ENCODE measurements at places on chromosomes 11 and 22.

- no peak for DNase-seq
Observed at GRCh38 chr11:33790040-33790439, 15.7 kb upstream of the FBXO3 start.

- no peak for DNase-seq
Observed at GRCh38 chr11:47389577-47390421, 11.5 kb upstream of the SPI1 start.

DNA sequence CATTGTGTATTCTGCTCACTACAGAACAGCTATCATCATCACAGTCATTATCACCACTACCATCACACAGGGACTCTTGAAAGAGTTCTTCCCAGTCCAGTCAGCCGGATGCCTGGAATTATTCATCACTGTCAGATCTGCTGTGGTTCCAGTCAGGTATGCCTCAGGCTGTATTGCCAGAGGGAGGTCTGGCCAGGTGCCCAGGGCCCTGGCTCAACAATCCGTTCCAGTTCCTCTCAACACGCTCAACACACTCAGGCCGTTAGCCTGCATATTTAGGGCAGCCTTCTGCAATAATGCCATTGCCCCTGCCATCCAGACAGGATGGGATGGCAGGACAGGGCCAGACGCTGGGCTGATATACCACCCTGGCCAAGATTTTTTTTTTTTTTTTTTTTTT, 28.6 kb upstream of the RASL10A start:
- DNase-seq = peak; percentile 79

- no peak for DNase-seq
Observed at GRCh38 chr11:72589802-72590761, 84.1 kb downstream of the PDE2A start.

DNA sequence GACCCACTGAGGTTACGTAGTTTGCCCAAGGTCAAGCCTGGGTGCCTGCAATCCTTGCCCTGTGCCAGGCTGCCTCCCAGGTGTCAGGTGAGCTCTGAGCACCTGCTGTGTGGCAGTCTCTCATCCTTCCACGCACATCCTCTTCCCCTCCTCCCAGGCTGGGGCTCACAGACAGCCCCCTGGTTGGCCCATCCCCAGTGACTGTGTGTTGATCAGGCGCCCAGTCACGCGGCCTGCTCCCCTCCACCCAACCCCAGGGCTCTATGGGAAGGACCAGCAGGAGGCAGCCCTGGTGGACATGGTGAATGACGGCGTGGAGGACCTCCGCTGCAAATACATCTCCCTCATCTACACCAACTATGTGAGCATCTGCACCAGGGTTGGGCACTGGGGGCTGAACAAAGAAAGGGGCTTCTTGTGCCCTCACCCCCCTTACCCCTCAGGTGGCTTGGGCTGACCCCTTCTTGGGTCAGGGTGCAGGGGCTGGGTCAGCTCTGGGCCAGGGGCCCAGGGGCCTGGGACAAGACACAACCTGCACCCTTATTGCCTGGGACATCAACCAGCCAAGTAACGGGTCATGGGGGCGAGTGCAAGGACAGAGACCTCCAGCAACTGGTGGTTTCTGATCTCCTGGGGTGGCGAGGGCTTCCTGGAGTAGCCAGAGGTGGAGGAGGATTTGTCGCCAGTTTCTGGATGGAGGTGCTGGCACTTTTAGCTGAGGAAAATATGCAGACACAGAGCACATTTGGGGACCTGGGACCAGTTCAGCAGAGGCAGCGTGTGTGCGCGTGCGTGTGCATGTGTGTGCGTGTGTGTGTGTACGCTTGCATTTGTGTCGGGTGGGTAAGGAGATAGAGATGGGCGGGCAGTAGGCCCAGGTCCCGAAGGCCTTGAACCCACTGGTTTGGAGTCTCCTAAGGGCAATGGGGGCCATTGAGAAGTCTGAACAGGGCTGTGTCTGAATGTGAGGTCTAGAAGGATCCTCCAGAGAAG, 1.6 kb downstream of the GSTP1 start:
- no peak for DNase-seq

DNA sequence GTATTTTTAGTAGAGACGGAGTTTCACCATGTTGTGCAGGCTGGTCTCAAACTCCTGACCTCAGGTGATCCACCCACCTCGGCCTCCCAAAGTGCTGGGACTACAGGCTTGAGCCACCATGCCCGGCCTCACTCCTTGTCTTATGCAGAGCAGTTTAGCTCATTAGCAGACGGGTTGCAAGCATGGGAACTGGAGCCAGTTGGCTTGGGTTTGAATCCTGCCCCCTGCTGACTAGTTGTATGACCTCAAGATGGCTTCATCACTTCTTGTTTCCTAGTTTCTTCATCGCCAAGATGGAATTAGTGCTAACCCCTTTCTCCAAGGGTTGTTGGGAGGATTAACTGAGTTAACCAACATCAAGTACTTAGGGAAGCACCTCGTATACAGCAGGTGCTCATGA, 23.4 kb upstream of the RASD2 start:
- no peak for DNase-seq

GRCh38 chr11:29755474-29755873, 261.4 kb downstream of the KCNA4 start:
- no peak for DNase-seq

GRCh38 chr11:35838071-35838470, 105.8 kb upstream of the LDLRAD3 start:
- no peak for DNase-seq

- DNase-seq = peak; percentile 77
Observed at GRCh38 chr11:68120273-68121066, 718 bp downstream of the CHKA start.

GRCh38 chr11:34513682-34514449, at the start of gene ELF5:
Gene ELF5, minus strand, starts transcription at chr11:34513794. Its CDS starts 8,045 bp downstream, at chr11:34505749.
- DNase-seq = no peak

DNA sequence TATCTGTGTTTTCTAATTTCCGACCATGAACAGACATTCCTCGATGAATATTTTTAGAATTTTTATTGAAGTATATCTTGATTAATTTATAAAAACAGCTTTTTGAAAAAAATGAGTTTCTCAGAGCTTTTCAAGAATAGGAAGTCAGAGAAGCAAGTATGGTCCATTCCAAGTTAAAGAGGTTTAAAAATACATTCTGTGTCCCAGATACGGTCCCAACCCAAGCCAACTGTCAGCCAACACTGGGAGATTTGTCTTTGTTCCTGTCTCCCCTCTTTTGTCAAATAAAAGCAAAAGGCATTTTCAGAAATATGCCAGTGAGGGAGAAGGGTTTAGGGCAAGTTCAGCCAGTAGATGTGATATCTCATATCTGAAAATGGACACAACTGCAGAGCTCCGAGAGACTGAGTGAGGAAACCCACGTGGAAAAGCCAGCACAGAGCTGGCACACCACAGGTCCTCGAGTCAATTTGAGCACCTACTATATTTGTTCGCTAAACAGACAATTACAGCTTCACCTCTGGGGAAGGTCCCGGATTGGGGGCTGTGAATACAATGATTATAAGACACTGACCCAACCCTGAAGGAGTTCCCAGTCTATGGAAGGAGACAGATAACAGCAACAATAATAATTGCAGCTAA, 59.8 kb downstream of the C11orf91 start:
- DNase-seq = no peak

GRCh38 chr11:60168306-60168705, 14.6 kb downstream of the MS4A6A start:
- no peak for DNase-seq

GRCh38 chr22:47022475-47022874, 260.0 kb downstream of the TBC1D22A start:
- no peak for DNase-seq

GRCh38 chr11:6388748-6389147, 1.5 kb upstream of the SMPD1 start:
- DNase-seq = no peak

GRCh38 chr22:21755851-21756284, 20.3 kb upstream of the YPEL1 start:
- DNase-seq = no peak

DNA sequence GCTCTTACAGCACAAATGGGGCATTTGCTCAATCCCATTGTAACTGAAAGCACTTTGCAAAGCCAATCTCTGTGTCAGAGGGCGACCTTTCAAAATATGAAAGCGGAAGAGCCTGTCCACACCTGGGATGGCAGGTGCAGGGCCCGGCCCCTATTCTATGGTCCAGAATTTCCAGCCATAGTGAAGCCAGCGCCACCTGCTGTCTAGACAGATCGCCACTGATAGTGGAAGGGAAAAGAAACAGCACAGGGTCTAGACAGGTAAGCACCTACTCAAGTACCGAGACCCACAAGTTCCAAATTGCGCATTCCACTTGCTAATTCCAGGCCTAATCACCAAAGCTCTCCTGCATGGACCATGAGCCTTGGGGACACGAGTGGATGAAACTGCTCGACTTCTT, 141.4 kb downstream of the NTM start:
- no peak for DNase-seq

DNA sequence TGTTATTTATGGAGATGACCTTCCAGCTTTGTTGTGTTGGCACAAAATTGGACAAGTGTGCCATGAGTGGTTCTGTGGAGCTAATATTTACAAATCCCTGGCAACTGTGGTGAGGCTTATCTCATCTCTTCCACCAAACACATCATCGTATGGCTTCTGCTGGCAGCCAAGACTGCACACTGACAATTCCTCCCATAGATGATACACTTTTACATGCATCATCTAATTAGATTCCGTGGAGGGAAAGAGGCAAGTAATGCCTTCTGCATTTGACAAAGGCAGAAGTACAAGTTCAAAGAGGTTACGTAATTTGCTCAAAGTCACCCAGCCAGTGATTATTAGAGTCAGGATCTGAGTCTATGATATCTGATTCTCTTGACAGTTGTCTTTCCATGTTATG, 62.7 kb upstream of the KIRREL3 start:
- DNase-seq = no peak

GRCh38 chr11:64852804-64853509, 8.5 kb upstream of the CDC42BPG start:
- DNase-seq = no peak

- DNase-seq = no peak
Observed at GRCh38 chr11:57085611-57086010, 96.1 kb upstream of the LRRC55 start.

GRCh38 chr11:92224407-92225124, at the start of gene FAT3:
Gene FAT3, plus strand, starts transcription at chr11:92224818. Its CDS starts 127,295 bp downstream, at chr11:92352113.
- peak; percentile 89 for DNase-seq

DNA sequence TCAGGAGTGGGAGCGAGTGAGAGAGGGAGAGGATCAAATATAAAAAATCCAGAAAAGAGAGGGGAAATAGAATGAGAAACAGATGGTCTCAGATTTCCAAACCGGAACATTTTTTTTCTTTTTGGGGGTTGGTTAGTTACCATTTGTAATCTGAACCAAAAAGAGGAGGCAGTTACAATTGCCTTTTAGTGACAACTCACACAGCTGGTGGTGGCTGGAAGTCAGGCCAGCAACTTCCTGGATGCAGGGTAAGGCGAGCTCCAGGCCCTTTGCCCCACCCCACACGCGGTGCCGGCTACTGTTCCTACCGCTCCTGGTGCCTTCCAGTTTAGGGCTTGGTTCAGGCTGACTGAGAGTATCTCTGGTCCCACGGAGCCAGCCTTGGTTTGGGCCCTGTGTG, 21.0 kb upstream of the UBASH3B start:
- peak; percentile 75 for DNase-seq

DNA sequence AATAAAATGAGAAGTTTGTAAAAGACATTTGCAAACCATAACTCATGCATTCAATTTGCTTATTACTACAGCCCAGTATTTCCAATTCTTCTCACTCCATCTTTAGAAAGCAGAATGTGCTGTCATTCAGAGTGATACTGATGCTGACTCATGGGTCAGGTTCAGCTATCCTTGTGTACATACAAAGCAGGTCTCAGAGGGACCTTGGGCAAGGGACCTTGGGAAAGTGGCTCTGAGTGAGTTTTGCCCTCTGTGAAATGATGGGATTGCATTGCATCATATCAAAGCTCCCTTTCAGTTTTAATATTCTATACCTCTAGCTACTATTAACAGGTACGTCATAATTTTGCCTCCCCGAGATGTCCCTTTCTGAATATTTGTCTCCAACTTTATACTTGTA, 848.7 kb downstream of the OPCML start:
- DNase-seq = no peak

DNA sequence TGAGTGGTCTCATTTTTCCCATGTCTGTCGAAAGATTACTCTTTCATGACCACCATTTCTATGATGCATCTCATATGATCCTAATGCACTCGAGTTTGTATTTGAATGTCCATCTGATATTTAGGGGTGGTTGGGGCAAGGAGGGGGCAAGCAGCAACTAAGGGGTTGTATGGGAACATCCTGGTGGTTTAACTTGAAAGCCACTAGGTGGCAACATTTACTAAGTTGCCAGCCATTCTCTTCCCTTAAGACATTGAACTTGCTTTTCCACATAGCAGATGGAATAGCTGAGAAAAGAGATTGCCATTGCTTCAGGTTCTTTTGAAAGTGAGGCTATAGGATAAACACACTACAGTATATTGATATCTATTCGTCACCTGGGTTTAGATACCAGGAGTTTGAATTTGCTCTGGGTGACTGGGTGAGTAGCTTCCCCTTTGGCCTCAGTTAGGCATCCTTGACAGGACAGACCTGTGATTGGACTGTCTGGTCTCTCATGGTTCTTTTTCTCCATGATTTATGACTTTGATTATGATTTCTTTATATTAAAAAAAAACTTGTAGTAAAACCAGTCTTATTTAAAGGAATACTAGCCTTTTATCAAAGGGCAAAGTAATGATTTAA, 32.4 kb downstream of the NF2 start:
- DNase-seq = no peak

DNA sequence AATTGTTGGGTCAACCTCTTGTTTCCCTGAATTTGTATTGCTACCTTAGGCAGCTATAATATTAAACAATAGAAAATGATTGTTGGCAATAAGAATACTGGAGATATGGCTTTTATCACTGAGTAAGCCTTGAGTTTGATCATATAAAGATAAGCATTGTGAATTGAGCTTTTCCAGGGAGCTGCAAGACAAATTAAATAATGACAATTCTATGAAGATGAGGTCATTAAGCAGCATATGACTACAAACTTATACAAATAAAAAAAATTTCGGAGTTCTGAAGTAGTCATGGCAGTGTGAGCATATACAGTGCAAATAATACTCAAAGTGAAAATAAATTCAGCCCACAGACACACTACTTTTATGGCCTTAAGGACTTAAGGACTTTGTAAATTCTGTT, 161.1 kb upstream of the ANO5 start:
- no peak for DNase-seq

GRCh38 chr11:34904421-34904955, 11.7 kb downstream of the APIP start:
- no peak for DNase-seq
